Activated CD4-positive, CD25-positive, alpha-beta regulatory T cell treated with anti-CD3 and anti-CD28 coated beads, Interleukin-2, amount 50 U/mL, for 24 hours (primary cell): ENCODE measurements at places on chromosomes 7 and 10.

- no peak for ATAC-seq
Measured at GRCh38 chr10:115092258-115092554, 959 bp upstream of the ATRNL1 start.

GRCh38 chr10:22436526-22436892, 91.2 kb downstream of the SPAG6 start:
- peak; percentile 46 for ATAC-seq

DNA sequence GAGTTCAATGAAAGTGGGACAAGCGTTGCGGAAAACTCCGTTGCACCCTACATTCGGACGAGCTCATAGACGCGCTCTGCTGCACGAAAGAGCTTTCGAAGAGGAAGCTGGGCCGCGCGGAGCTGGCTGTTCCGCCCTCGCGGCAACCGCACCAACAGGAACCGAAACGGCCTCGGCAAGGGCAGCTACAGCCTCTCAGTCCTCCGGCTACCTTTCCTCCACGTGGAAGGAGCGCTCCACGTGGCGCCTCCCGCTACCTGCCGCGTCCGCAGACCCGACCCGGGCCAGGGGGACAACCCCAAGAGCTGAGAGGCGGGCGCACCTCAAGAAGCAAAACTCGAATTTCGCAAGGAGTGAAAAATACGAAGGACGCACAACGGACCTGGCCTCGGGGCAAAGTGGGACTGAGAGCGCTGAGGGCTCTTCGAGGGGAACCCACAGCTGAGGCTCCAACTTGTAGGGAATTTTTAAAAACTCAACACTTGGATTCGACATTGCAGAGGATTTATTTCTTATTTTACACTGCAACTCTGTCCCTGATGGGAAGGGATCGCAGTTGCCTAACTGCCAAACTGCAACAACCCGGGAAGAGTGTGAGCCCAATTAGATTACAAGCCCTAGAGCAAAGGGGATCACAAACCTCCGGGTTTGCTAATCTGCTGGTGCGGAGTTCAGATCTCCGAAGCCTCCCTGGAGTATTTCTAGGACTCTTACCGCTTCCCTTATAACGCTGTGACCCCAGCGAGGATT, 1.4 kb downstream of the HPSE2 start:
- ATAC-seq, result peak; percentile 25

GRCh38 chr7:1925973-1926907, 256.2 kb downstream of the ELFN1 start:
- ATAC-seq, result peak; percentile 75

DNA sequence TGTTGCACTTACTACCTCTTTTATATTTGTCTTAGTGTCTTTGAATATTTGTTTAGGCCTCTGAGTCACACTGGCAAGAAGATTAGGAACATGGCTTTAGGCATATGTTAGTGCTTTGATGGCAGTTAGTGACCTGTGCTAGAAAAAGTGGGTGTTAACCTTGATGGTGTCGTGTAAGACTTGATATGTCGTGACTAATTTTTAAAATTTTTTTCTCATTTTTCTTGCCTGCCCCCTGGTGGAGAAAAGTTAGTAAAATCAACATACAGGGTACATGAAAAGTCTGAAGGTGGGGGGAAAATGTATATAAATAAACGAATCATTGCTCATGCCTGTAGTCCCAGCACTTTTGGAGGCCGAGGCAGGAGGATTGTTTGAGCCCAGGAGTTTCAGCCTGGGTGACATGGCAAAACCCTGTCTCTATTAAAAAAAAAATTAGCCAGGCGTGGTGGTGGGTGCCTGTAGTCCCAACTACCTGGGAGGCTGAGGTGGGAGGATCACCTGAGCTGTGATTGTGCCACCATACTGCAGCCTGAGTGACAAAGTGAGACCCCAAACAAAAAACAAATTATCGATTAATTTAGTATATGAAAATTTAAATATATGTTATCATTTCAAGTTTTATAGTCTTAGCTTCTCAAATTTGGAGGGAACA, 44.6 kb downstream of the TAX1BP1 start:
- ATAC-seq, result peak; percentile 57

- ATAC-seq, result no peak
Measured at GRCh38 chr10:23173214-23174073, 18.7 kb upstream of the PTF1A start.

GRCh38 chr7:82049891-82050533, 280.2 kb upstream of the HGF start:
- no peak for ATAC-seq

- no peak for ATAC-seq
Measured at GRCh38 chr10:131020775-131021174, 290.7 kb downstream of the TCERG1L start.

GRCh38 chr7:98120559-98120958, 13.9 kb downstream of the LMTK2 start:
- no peak for ATAC-seq

GRCh38 chr7:158763454-158764033, 58.9 kb upstream of the NCAPG2 start:
- ATAC-seq, result no peak

- no peak for ATAC-seq
Measured at GRCh38 chr7:20447021-20447650, 116.4 kb downstream of the ITGB8 start.
